Activated CD4-positive, alpha-beta T cell treated with anti-CD3 and anti-CD28 coated beads, Interleukin-2, amount 50 U/mL, for 48 hours (primary cell): ENCODE measurements at places on chromosomes 3 and 15.

GRCh38 chr3:134938029-134938525, 143.0 kb downstream of the EPHB1 start:
- no peak for DNase-seq

DNA sequence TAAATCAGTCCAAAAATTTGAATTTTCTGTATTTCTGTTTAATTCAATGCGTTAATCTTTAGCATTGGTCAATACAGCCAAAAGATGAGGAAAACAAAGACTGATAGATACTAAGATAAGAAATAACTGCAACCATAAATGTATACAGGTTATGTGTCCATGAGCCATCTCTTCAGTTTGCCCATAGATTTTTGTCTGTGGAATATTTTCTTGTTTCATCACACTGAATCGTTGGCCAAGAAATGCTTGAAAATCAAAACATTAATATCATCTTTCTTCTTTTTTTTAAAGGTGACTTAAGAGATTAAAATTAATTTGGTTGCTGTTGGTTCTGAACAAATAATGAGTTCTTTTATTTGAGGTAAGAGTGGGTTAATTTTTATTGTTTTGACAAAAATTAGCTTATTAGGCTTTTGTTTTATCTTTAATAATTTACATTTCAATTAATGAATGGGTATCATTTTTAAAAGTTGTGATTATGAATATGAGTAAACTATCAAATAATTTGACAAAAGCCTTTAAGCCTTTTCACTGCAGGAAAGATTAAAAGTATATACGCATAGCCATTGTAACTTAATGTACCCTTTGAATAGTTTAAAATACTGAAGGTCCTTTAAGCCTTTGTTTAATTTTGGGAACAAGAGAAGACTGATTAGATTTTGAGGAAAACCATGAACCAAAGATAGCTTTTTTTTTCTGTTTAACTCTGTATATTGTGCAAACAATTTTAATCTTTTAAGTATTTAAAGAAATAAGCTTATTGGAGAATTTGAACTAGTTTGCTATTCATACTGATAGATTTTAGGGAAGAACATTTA, 14.7 kb upstream of the CHD2 start:
- DNase-seq, result no peak

- peak; percentile 71 for DNase-seq
These were observed 39.6 kb downstream of the TGM4 start for GRCh38 chr3:44913868-44914468.

GRCh38 chr3:40179016-40179415, 130.5 kb upstream of the EIF1B start:
- peak; percentile 74 for DNase-seq

- no peak for DNase-seq
These were observed 322.2 kb upstream of the SATB1 start for GRCh38 chr3:18747383-18747782.

DNA sequence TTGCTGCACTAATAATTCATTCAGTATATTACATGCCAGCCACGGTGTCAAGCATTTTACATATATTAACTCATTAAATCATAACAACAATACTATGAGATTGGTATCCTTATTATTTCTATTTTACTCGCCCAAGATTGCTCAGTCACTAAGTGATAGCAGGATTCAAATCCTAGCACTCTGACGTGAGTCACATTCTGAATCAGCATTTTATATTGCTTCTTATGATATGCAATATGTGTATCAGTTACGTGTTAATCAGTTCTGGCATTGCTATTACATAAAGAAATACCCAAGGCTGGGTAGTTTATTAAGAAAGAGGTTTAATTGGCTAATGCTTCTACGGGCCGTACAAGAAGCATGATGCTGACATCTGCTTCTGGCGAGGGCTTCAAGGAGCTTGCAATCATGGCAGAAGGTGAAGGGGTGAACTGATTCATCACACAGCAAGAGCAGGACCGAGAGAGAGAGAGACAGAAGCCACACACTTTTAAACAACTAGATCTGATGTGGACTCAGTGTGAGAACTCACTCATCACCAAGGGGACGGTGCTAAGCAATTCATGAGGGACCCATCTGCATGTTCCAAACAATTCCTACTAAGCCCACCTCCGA, 166.5 kb upstream of the TMCO5A start:
- DNase-seq, result no peak

- no peak for DNase-seq
These were observed 37.2 kb downstream of the IDH2 start for GRCh38 chr15:90064911-90065681.

DNA sequence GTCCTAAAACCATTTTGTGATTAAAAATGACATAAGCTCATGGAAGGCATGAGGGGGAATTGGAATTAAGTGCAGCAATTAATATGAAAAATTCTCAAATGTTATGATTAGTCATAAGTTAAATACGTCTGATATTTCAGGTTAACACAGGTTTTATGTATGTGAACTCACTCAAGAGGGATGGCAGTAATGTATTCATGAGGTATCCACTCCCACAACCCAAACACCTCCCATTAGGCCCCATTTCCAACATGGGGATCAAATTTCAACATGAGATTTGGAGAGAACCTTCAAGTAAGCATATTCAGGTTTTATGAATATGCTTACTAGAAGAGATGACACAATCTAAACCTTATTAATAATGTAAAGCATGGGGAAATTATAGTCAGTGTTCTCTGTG, 41.6 kb upstream of the IL20RB start:
- DNase-seq, result no peak

GRCh38 chr3:195102609-195103467, 168.1 kb downstream of the XXYLT1 start:
- DNase-seq, result no peak
